ENCODE measurements at places on chromosomes 11 and 22.

- DNase-seq: no peak
Measured at GRCh38 chr11:130666781-130667251, 218.4 kb downstream of the ADAMTS15 start.

- no peak for DNase-seq
Measured at GRCh38 chr11:72512956-72513355, 78.6 kb upstream of the CLPB start.

GRCh38 chr11:93718057-93718563 lies 23.2 kb downstream of the TAF1D start:
- no peak for DNase-seq

DNA sequence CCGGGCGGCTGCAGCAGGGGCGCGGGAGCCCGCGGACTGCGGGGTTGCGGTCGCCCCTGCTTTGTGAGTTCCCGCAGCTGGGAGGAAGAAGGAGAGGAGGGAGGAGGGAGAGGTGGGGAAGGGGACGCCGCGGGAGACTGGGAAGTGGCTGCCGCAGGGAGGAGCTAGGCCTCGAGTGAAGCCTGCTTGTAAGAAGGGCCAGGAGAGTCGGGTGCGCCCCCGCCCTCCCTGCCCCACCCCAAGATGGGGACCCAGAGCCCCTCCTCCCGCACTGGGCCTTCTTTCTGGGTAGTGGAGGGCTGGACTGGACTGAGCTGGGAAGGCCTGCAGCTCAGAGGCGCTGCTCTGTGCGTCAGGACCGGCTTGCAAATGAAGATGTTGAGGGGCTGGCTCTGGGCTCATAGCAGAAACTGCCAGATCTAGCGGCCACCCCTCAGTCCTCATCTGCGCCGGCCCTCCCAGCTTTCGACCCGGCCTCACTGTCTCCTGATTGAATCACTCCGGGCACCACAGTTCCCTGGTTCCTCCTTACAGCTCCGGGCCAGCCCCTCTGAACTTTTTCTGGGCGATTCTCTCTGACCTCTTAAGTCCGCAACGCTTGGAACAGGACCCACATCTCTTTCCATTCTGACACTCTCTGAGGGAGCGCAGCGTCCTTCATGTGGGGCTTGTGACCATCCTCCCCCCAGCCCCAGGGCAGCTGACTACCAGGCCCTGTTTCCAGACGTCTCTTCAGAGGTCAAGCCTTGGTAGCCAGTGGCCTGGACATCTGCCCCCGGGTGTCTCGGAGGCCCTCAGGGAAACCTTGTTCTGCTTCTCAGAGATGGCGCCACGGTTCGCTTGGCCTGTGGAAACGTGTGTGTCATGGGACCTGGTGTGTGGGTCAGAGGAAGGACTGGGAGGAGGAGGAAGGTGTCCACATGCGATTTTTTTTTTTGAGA lies 21.9 kb downstream of the SERPINH1 start:
- DNase-seq: no peak

DNA sequence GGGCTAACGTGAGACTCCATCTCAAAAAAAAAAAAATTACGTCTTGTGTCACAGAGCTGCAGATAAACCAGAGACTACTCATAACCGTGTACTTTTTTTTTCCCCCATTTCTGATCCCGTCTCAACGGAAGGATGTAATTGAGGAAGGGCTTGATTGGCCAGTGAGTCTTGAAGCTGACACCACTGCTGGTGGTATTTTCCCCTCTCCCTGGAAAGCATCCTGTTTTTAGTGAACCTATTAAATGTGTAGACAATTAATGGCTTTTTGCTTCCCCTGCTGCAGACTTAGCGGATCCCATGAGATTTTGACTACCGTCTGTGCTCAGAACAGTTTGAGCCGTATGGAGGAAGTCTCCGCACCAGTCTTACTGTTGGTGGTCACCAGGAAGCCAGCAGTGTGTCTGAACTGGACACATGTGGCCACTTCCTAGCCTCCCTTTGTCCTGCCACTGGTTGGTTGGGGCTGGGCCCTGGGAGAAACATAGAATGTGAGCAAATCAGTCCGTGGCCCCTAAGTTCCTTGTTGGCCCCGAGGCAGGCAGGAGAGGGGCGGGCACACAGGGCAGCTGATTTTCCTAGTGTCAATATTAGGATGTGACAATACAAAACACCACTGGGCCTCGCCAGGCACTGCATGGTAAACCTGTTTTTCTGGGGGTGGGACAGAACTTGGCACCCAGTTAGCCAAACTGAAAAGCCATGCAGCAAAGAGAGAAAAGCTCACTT lies 3.1 kb downstream of the BIK start:
- DNase-seq: no peak

DNA sequence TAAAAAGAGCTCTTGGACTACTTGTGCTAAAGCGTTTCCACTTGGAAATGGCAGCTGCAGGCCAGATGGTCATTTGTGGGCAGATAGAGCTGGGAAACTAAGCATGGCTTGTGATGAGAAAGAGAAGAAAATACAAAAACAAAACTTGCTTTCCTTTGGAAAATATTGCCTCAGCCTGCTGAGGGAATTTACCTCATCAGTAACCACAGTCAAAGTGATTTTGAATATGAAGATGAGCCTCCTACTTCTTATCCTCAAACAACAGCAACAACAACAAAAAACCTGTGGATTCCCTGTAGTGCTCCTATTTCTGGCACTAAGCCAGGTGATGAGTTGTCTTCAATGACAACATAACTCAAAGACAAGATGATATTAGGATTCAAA lies 62.7 kb upstream of the FIBIN start:
- no peak for DNase-seq

DNA sequence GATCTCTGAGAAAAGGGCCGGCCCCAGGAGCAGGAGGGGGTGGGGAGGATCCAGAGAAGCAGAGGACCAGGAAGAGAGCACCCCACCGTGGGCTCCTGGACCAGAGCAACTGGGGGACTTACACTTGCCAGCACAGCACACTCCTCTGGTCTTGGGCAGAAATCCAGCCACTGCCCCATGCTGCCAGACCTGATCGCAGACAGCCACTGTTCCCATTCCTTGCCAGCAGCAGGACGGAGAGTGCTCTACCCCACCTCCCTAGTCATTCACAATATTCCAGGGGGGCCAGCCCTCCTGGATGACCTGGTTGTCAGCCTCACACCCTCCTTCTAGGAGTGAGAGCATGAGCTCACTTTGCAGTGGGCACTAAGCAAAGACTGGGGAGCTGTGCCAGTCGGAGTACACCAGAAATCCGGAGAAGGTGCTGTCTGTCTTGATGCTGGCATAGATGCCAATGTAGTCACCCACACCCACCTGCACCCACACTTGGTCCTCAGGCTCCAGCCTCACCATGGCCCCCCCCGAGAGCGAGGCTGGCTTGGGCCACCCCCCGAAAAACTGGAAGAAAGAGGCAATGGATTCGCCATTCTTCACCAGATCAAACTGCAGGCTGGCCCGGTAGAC lies 1.6 kb downstream of the C1QTNF5 start:
- DNase-seq: no peak

DNA sequence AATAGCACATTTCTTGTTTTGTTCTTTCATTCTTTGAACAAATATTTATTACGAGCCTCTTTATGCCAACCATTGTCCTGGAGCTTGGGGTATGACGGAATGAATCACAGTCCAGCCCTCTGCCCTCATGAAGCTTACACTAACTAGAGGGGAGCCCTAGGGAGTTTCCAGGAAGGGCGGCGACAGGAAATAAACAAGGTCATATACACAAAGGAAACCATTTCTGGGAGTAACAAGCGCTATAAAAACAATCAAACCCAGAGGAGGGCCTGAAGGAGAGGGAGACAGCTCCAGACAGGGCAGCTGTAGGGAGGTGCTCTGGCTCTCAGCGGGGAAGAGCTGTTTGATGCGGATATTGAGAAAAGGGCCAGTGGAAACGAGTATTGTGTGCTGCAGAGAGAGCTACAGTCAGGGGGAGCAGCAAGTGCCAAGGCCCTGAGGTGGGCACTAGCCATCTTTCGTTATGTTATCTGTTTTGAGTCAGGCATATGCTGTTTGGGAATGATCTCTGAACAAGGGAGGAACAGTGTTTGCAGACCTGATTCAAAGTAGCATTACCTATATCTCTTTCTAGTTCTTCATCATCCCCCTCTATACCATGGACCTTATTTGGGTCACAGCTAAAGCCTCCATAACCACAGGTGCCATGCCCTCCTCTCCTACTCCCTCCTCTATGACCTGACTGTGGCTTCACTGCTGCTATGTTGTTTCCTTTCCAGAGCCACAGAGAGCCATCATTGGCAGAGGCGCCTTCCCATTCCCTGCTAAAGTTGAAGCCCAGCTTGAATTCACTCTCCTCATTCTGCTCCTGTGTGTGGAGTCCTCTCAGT lies 15.3 kb upstream of the ZBTB16 start:
- no peak for DNase-seq

Measured in stimulated activated CD8-positive, alpha-beta memory T cell treated with anti-CD3 and anti-CD28 coated beads, Interleukin-15, amount 100 ng/mL, for 1 hour (primary cell).